ENCODE measurements at places on chromosomes 1 and 21. TPM values are rescaled to one million over a fixed set of nuclear protein-coding genes. Genes with fewer than 3 reads are reported as not detected.

The EPHB2 gene
- 37.6 TPM for polyA plus RNA-seq

The TAF1A gene
- polyA plus RNA-seq = 12.2 TPM

The MTX1 gene
- 38.6 TPM for polyA plus RNA-seq

The MNDA gene
- polyA plus RNA-seq = 3.6 TPM

The SHE gene
- 6.1 TPM for polyA plus RNA-seq

The H6PD gene
- polyA plus RNA-seq = 36.6 TPM

- no peak for DNase-seq
These were observed 266.2 kb upstream of the PLXNA2 start for GRCh38 chr1:208510192-208510952.

DNA sequence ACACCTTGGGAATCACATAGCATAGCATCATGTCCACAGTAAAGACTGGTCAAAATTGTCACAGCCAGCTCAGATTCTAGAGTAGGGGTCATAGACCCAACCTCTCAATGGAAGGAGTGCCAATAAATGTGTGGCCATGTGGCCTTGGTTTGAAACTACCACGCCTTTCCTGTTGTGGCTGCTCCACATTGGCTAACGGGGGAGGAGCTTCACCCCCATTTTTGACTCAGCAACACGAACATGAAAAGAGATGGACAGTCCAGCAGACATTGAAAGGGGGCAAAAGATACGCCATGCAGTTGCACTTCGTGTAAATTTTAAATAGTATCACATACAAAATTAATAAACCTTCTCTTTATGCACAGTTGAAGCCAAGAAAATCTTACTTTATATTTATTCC is 78.4 kb upstream of the HIVEP3 start:
- no peak for DNase-seq

- DNase-seq = no peak
These were observed 41.6 kb downstream of the RGS21 start for GRCh38 chr1:192358402-192358801.

- no peak for DNase-seq
These were observed 76.9 kb downstream of the ERICH3 start for GRCh38 chr1:74596717-74597116.

DNA sequence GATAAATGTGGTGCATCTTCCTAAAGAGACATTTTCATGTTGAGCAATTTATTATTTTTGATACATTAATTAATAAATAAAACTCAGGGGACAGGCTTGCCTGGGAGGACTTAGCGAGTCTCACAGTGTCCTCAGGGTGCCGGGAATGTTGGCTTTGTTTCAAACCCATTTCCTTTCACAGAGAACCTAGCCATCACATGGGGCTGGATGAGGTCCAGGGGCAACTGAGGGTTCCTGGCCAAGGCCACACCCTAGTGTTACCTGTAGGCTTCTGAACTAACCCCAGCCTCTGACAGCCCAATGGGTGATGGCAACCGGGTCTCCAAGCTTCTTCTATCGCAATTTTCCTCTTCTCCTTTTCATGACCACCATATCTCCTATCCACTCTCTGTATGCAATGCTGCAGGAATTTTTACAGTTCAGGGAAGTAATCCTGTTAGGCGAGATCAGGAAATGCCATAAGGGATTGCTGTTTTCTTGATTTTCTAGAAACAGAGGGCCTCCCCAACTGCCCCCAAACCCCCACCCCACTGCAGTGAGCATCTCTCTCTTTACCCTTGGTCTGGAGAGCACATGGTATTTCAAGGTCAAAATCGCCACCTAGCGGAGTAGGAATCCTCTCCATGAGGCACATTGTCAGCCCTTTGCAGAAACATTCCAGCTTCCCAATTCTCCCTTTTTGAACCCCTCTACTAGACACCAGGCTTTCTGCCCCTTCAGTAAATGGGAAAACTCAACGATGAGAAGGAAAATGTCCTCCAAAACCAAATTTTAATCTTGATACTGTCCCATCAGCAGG is 22.1 kb upstream of the SMYD3 start:
- no peak for DNase-seq

DNA sequence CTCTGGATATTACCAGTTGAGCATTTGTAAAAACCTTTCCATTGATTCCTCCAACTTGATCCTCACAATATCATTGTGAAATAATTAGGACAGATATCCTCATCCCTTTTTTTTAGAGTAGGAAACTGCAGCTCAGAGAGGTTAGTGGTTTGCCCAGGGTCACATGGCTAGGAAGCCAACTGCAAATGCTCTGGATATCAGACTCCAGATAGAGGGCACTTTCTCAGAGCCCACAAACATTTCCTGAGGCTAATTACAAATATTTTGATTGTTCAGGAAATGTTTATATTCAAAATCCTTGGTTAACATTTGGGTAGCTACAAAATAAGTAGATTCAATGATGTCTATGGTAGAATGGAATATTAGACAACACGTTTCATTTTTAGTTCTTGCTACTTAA is 154.8 kb upstream of the DPYD start:
- DNase-seq = no peak

- DNase-seq = no peak
These were observed 79.5 kb downstream of the NUF2 start for GRCh38 chr1:163401211-163401610.

- DNase-seq = peak; percentile 40
These were observed 1.2 kb upstream of the RNF11 start for GRCh38 chr1:51234721-51235425.

DNA sequence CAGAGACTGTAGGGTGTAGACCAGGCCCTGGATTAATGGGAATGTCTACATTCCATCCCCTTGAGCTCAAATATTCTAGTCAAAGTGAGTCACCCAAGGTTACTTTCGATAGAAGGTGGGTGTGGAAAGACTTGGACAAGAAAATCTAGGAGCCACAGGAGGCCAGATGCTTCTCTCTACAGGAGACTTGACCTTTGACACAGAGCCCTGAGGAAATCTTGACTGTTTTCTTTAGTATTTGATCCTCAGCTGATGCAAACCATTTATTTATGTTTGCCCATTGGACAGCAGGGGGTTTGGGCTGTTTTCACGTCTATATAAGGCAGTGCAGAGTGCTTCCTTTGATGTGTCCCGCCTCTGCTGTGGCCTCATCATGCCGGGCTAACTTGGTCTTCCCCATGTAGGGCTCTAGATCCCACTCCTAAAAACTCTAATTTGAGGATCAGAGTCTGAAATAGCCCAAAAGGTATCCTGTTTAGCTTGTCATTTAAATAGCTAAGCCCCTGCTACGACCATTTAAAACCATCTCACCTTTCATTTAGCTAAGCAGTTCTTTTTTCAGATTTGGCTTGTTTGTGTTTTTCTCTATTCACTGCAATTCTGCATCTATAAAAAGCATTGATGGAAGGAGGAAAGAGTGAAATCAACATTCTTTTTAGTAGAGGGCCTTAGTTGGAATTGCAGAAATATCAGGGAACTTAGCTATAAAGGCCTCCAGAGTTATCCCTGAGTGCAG is 15.5 kb upstream of the MAP3K7CL start:
- DNase-seq = no peak

- no peak for DNase-seq
These were observed 116.5 kb upstream of the SLC45A1 start for GRCh38 chr1:8201331-8201861.

DNA sequence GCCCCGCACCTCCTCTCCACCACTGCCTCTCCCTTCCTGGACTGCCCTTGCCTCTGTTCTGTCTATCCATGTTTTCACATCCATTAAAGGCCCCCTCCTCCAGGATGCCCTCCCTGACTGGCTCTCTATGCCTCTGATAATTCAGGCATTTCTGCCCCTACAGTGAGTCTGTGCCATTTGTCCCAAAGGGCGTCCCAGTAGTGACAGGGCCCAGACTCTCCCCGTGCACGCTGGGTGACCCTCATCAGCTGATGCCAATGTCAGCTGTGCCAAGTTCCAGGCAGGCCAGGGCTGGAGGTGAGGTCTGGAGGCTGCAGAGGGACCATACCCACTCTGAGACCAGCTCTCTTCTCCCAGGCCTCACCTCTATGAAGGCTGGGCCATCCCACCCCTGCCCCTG is 3.2 kb upstream of the PLEKHG5 start:
- DNase-seq = no peak

DNA sequence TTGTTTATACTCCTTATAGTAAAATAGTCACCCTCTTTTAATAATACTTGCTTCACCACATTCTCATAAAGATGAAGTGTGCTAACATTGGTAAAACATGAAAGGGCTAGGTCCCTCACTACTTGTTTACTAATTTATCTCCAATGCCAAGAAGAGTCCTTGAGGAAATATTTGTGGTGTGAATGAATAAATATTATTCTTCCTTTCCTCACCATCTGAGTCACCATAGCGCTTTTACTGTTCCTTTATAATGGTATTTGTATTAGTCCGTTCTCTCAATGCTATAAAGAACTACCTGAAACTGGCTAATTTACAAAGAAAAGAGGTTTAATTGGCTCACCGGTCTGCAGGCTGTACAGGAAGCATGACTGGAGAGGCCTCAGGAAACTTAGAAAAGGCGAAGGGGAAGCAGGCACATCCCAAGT is 222.8 kb upstream of the ZRANB2 start:
- no peak for DNase-seq

Data from large intestine (tissue), 12 donors.